ENCODE measurements at places on chromosomes 5 and 9.

GRCh38 chr5:57635146-57635777, 152.7 kb upstream of the ACTBL2 start:
- DNase-seq = no peak

DNA sequence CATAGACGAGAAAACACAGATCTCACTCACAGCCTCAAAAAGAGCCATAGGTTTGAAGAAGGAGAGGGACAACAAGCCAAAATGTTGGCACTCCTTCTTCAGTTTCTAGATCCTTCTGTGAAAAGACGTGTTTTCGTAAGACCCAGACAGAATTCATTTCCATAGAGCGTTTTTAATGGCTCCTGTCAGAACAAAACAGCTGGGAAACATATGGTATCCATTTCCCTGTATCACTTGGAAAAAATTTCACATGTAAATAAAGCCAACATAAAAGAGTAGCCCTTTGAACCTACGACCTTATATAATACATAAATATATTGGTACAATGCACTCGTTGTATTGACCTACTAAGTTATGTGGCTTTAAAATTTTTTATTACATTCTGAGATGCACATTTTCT, 108.1 kb downstream of the SNCAIP start:
- no peak for DNase-seq

DNA sequence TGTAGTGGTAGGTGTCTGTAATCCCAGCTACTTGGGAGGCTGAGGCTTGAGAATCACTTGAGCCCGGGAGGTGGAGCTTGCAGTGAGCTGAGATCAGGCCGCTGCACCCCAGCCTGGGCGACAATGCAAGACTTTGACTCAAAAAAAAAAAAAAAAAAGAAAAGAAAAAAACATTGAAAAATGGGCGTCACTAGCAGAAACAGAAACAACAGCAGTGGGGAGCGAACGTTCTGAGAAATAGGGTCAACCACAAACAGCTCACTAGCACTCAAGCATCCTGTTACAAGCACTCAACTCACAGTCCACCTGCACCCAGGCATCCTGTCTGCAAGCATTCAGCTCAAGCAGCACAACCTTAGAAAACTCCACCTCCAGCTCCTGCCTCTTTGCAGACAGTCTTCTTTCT, 17.2 kb downstream of the TRIM14 start:
- peak; percentile 91 for DNase-seq

- no peak for DNase-seq
Measured at GRCh38 chr5:57434227-57434640, 48.4 kb downstream of the ACTBL2 start.

- no peak for DNase-seq
Measured at GRCh38 chr5:103706939-103707682, 144.5 kb upstream of the NUDT12 start.

DNA sequence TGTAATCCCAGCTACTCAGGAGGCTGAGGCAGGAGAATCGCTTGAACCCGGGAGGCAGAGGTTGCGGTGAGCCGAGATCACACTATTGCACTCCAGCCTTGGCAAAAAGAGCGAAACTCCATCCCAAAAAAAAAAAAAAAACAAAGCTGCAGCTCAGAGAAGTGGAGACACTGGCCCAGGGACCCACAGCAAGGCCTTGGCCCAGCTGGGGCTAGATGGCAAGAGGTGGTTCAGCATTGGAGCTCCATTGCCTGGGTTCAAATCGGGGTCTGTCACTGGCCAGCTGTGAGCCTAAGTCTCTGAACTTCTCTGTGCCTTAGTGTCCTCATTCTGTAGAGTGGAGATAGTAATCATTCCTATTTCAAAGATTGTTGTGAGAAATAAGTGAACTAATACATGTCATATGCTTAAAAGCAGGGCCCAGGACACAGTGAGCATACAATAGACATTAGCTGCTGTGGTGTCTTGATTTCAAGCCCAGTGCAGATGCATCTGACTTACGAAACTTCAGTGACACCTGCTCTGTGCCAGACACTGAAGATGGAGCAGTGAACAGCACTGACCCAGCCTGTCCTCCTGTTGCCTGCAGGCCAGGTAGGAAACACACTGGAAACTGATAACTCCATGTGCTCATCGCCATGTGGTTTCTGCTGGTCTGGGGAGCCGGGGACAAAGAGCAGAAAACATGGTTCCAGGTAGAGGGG, 127.7 kb downstream of the C9orf50 start:
- no peak for DNase-seq

DNA sequence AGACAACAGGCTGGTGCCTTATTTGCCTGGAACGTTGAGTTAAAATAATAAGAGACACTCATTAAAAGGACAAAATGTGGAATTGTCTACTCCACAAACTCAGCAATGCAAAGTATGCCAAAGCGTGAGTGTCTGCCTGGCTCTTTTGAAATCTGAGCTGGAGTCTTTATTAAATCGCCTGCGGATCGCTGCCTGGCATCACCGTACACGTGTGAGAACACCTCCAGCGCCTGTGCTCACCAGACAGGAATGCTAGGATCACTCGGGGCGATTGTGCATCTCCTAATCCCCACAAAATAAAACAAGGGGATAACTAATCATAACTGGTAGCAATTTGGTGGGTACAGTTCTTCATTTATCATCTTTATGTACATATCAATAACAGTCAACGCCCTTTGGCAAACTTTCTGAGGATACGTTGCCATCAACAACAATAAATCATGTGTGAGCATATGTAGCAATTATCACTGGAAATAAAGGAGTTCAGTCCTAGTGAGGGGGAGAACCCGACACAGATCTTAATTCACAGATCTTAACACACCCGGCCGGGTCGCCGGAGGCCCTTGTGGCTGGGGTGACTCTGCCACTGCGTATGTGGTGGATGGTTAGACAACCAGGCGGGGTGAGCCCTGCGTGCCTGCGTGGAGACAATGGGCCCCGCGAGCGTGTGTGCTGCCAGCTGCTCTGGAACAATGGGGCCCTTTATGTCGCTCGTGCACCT, 284.9 kb upstream of the IRX1 start:
- no peak for DNase-seq

GRCh38 chr9:112038017-112038408, 137.1 kb downstream of the SUSD1 start:
- DNase-seq = peak; percentile 10

GRCh38 chr5:169946743-169947295, 33.5 kb downstream of the INSYN2B start:
- no peak for DNase-seq

GRCh38 chr9:99129091-99129490, 24.2 kb downstream of the TGFBR1 start:
- no peak for DNase-seq

DNA sequence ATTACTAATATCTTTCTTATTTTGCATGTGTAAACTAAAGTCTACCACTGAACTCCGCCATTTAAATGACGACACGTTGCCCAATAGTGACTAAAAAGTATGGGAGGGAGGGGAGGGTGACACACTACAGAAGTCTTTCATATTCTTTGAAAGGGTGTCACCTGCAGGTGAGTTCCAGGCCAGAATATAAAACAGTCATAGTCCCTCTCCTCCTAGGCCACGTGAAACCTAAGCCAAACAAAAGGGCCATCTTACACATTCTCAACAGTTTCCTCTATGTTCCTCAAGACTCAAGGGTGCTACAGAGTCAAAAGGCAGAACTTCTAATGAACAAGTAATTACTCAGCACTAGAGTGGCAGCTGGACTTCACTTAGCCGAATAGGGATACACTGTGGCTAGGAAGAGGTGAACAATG, 6.4 kb downstream of the CEMIP2 start:
- DNase-seq = no peak

DNA sequence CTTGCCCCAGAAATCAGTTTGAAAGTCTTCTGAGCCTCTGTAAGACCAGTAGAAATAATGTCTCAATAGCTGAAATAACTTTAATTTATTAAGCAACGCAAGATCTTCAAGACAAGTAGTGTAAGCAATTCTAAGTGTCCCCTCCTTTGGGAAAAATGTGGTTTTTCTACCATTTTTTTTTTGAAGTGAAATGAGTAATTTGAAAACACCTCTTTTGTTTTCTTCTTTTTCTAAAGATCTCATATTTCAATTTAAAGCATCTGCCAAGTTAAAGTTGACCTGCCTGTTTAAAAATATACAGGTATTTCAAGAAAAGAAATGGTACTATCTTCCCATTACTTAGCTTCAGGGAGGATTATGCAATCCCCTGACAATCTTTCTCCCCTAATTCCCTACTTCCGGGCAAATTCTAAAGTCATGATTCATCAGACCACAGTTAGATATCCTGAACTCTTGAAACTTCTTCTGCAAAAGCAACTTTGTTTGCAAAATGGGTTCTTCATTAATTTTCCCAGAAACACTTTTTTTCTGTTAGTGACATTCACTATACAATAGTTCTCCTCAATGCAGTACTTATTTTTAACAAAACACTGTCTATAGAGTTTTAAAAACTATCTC, 7.8 kb upstream of the ANXA1 start:
- no peak for DNase-seq

DNA sequence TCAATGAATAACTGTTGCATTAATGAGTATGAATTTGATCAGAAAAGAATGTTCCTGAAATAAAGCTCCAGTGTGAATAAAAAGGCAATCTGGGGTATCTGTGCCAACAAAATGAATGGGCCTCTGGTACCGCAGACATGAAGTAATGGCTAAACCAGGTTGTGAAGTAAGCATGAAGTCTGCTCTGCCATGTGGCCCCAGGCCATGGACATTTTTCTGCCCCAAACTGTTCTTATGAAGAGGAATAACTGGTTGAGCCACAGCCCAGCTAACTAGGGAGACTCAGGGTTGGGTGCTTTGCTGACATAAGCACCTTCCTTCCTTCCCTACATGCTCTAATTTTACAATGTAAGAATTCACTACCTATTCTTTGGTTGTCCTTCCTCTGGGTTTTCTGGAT, 147.4 kb upstream of the LRRTM2 start:
- DNase-seq = no peak

GRCh38 chr9:22682961-22683699, 236.5 kb downstream of the DMRTA1 start:
- no peak for DNase-seq

GRCh38 chr9:121672986-121673385, 21.6 kb downstream of the DAB2IP start:
- no peak for DNase-seq

DNA sequence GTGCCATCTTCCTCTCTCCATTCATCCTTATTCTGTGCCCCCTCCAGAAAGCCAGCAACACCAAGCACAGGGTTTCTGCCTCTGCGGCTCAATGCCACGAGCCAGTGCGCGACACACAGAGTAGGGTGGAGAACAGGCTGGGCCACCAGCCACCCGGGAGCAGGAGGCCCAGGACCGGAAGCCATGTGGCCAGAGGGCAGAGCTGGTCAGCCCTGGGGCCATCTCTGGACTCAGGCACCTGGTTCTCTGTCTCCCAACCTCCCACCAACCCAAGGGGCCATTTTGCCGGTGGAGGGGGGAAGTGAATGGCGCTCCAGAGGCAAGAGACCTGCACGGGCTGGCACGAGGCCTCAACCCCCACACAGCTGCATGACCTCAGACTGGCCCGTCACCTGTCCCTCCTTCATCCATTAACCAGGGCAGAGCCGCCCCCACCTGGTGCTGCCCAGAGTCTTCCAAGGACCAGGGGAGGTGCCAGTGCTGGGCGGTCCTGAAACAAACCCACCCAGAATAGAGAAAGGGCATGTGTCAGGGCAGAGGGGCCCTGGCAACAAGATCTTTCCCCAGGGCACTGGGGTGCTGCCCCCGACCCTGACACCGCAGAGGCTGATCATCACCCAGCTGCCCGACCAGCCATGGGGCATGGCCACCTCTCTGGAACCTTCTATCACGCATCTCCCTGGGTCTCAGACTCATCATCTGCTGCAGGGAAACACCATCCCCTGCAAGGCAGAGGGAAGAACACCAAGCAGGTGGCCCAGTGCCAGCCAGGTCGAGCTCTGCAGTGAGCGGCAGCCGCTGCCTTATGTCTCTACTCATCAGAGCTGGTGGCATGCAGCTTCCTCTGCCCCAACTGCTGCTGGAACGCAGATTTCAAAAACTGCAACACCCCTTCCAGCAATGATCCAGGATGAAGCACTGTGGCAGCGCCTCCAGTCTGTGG, 11.9 kb downstream of the VAV2 start:
- no peak for DNase-seq

GRCh38 chr5:58503390-58504046, 12.3 kb downstream of the GAPT start:
- no peak for DNase-seq

DNA sequence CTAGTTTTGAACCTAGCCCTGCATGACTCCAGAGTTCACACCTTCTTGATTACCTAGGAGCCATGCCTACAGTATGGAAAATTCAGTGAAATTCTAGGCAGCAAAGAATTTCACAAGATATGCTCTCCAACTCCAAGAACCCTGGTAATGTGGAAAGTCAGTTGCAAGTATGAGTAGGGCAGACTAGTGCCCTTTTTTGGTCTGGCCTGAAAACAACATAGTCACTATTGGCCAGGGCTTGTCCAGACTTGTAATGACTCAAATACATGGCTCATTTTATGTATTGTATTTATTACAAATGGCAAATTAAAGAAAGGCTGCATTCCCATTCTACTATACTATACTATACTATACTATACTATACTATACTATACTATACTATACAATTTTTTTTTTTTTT, 160.4 kb downstream of the ESM1 start:
- DNase-seq = no peak

DNA sequence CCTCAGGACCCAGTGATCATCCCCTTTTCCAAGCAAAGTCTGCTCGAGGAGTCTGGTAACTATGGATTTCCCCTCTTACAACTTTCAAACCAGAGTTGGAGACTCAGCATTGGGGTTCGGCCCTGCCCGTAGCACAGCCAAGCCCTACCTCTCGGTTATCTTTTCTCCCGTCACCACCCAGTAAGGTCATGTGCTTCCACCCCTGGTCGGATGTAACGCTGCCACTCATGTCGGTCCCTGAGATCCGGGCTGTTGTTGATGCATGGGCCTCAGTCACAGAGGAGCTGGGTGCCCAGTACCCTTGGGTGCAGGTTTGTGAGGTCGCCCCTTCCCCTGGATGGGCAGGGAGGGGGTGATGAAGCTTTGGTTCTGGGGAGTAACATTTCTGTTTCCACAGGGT, 1.2 kb downstream of the GALT start:
- no peak for DNase-seq

DNA sequence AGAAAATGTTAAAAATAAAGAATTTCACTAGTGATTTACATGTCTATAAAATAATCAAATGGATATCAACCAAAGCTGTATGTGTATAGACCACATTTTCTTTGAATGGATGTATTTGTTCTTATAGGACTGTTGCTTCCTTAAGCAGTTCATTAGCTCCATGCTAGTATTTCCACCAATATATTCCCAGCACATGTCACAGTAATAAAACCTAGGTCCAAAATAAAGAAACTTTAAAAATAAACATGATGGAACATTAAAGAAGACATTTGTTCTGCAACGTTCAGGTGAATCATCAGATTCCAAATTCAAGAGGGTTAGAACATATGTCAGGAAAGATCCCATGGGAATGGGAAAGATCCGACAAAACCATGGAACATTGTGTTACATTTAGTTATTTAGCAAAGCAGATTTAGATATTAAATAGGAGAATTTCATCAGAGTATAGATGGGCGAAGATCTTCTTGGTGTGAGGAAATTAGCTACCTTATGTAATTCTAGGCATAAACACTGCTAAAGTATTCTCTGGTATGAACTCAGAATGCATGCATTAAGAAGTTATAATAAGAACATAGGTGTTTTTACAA, 490.7 kb downstream of the CDH18 start:
- DNase-seq = no peak

- DNase-seq = no peak
Measured at GRCh38 chr5:42274913-42275312, 148.3 kb upstream of the GHR start.

GRCh38 chr5:168076561-168076991, 214.9 kb upstream of the WWC1 start:
- DNase-seq = no peak

GRCh38 chr9:2493529-2493928, 128.1 kb upstream of the VLDLR start:
- DNase-seq = no peak

- DNase-seq = no peak
Measured at GRCh38 chr5:158543539-158544387, 556.0 kb downstream of the EBF1 start.

Data from CD4-positive, alpha-beta T cell treated with Interleukin-21 for 1 hour (primary cell).